ENCODE measurements at places on chromosomes 6 and 20. TPM values are rescaled to one million over a fixed set of nuclear protein-coding genes. Genes with fewer than 3 reads are reported as not detected.
A peak's percentile ranks its signal among the peaks of the same experiment; 100 is the strongest.

- DNase-seq: no peak
Observed at GRCh38 chr20:37114012-37114411, 18.2 kb upstream of the RBL1 start.

DNA sequence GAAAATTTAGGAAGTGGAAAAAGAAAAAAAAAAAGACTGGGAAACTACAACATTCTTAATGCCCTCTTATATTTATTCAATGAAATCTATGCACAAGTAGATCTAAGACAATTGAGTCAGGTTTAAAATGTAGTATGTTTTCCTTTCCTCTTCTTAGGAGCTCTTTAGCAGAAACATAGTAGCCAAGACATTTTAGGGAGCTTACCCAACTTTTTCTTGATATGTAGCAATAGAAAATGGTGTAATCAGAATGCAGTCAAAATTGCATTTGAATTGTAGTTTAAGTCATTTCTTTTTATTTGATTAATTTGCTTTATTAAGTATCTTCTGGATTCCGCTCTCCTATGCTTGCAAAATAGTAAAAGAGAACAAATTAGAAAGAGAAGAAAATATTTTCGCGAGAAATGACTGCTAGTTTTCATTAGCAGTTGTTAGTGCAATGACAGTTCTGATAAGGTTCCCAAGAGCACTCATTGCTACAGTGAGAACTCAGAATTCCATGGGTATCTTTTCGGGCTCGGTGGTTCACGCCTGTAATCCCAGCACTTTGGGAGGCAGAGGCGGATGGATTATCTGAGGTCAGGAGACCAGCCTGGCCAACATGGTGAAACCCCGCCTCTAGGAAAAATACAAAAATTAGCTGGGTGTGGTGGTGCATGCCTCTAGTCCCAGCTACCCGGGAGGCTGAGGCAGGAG is 52.2 kb downstream of the JARID2 start:
- no peak for DNase-seq

DNA sequence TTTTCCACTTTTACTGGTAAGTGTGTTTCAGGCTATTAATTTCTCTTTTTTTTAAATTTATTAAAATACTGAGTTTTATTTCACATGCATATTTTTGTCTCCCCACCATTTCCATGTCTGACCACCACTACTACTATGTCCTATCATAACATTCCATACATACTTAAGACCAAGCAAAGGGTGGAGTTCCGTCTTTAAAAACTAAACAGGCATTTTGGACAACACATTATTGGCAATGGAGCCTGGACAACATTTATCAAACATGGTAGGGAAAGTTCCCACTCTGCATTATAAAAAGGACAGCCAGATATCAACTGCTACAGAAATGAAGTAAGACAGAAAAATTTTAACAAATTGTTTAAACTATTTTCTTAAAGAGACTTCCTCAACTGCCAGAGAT is 91.9 kb downstream of the LMBRD1 start:
- no peak for DNase-seq

DNA sequence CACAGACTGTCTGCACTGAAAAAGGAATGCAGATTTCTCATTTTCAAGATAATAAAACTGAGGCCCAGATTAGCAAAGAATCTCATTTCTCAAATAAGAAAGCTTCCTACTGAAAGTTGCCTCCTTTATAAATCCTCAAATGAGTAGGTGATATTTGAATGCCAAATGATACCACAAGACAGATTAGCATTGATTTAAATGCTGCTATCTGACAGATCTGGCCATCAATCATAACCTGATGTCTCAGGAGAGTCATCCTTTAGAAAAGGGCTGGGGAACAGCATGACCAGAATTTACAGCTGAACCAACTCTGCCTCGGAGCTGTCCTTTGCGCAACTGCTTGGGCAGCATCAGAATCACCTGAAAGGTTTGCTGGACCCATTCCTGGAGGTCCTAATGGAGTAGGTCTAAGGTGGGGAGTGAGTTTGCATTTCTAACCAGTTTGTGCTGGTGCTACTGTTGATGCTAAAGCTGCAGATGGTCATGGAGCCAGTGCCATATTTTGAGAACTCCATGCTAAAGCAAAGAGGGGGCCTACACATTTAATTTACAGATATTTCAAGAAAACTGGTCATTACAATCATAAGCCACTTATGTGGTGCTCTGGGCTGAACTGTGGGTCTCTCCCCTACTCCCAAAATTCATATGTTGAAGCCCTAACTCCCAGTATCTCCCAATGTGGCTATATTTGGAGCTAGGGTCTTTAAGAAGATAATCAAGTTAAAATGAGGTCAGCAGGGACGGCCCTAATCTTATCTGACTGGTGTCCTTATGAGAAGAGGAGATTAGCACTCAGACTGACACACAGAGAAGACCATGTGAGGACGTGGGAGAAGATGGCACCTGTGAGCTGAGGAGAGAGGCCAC is 295.5 kb upstream of the JARID2 start:
- no peak for DNase-seq

- DNase-seq: no peak
Observed at GRCh38 chr6:52306972-52307870, 22.7 kb upstream of the MCM3 start.

- DNase-seq: no peak
Observed at GRCh38 chr20:40902661-40903060, 126.0 kb upstream of the TOP1 start.

DNA sequence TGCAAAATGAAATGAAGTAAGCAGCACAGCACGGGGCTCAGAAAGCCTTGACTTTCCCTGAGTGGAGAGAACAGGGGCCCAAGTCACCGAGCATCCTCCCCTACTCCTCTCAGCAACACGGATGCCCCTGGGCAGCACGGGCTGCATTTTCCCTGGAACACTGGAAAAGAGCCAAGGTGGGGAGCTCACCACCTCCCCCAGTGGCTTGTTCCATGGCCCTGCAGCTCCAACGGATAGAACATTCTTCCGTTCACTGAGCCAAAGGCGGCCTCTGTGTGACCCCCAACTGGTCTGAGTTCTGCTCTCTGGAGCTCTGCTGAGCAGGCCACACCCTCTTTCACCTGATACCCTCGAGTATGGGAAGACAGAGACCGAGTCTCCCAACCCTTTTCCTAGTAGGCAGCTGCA is 20.8 kb upstream of the EMILIN3 start:
- DNase-seq: peak; percentile 63

DNA sequence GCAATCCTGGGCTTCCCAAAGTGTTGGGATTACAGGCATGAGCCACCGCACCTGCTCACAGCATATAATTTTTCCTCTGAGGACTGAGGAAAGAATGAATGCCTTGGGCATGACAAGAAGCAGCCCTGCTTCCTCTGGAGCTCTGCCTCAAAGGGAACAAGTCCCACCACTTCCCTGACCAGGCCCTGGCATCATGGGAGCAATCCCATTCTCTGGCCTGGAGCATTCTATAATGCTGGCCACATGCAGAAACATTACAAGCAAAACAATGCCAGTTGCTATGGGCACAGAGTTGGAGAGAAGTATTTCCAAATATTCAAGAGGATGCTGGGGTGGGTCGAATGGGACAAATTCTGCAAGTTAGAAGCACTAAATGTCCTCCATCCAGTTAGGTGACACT is 41.5 kb upstream of the ARMH2 start:
- DNase-seq: no peak

DNA sequence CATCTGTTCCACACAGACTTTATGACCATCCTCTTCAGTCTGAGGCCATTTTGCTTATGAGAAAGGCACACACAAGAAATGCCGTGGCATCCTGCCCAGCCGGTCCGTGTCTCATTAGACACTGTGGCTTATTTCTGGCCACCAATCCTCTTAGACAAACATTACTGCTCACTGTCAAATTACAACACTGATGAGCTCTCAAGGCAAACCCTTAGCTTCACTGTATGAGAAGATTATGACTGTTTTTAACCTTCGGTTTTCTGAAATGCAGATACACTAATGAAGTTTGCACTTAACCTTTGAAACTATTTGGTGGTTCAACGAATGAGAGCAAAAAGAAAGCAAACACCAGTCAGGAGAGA is 50.5 kb upstream of the DST start:
- peak; percentile 97 for DNase-seq

DNA sequence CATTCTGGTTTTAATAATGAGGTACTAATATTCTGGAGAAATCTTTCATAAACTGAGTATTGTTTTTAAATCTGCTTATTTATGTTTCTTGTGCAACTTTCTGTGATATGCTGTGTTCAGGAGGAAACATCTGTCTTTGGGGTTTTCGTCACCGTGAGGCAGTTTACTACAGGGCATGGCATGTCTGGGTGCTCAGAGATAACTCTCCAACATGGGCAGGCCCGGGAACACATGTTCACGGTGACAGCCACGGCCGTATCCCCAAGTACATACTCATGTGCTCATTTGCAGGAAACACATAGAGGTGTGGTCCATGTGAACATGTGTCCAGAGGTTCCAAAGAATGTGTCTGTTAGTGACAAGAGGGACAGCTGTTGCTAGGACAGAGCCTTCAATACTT is 62.1 kb upstream of the CNKSR3 start:
- no peak for DNase-seq

- DNase-seq: no peak
Observed at GRCh38 chr6:37253486-37254007, 4.0 kb upstream of the TBC1D22B start.

DNA sequence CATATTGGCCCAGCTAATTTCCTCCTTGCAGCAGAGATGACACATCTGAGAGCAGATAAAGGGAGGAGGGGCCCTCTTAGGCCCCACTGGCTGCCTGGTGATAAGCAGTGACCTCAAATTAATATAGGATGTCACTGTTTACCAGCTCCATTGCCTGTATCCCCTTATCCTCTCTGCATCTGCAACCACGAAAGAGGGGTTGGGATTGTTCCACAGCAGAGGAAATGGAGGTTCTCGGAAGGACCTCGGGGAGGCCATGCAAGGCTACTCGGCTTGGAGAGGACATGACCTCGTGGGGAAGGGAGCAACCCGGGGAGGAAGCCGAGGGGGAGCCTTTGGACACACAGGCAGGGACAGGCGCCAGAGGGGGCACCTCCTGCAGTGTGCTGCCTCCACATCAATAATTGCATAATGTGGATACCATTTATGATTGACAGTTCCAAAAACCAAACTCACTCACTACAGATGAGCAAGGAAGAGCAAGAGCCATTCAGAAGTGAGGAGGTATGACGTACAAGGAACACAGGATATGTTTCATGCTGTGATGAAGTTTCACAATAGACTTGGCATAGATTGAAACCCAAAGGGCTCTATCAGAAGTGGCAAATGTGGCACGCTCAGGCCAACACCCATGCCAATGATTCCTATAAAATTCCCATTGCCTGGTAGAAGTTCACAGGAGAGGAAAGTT is 177.2 kb upstream of the RNF24 start:
- peak; percentile 70 for DNase-seq

DNA sequence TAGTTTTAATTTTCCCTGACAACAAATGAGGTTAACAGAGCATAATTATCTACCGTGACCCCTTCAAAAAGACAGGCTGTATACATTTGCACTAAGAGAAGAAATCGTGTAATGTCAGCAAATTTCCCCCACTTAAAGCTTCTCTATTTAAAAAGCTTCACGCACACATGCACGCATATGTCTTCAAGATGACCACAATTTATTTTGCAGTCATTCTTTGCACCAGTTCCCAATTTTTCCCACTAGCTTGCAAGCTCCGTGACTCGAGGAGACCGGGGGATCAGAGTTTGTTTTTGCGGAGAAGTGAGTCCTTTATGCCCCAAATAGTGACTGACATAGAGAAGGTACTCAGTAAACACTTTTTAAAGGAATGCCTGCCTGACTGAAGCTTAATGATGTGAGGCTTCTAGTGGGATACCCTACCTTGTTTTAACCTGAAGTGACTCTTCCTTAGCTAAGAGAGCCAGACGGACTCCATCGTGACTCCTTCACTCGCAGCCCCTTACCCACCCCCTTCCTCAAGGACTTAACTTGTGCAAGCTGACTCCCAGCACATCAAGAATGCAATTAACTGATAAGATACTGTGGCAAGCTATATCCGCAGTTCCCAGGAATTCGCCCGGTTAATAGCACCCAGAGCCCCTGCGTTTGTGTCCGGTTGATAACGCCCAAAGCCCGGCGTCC is 9.3 kb upstream of the NQO2 start:
- no peak for DNase-seq

- DNase-seq: no peak
Observed at GRCh38 chr6:33905071-33905609, 101.3 kb upstream of the MLN start.

The MRAP2 gene
- 2.3 TPM for total RNA-seq

All from posterior vena cava (tissue), 2 donors.